ENCODE measurements at places on chromosomes 4 and X. TPM values are rescaled to one million over a fixed set of nuclear protein-coding genes. Genes with fewer than 3 reads are reported as not detected.

SPANXC gene
- total RNA-seq = not detected

TEX11 gene
- not detected for total RNA-seq

SYP gene
- 2.9 TPM for total RNA-seq

CSAG3 gene
- not detected for total RNA-seq

IQCM gene
- total RNA-seq = not detected

CLDN2 gene
- total RNA-seq = 5.7 TPM

FAT1 gene
- 125 TPM for total RNA-seq

GSX2 gene
- total RNA-seq = not detected

CHRDL1 gene
- total RNA-seq = not detected

CT83 gene
- not detected for total RNA-seq

NDUFB11 gene
- total RNA-seq = 136 TPM

TMSB15A gene
- total RNA-seq = 0.81 TPM

UGT2B17 gene
- not detected for total RNA-seq

RBM46 gene
- total RNA-seq = not detected

CYLC1 gene
- total RNA-seq = not detected

Measured in A549 treated with AZD2906 at 1 μM for 4 hours (cell line).